ENCODE measurements at places on chromosomes 12 and 14.

- no peak for DNase-seq
Observed at GRCh38 chr12:101620762-101621133, 26.0 kb downstream of the MYBPC1 start.

- DNase-seq = no peak
Observed at GRCh38 chr12:41055875-41056577, 132.1 kb upstream of the PDZRN4 start.

DNA sequence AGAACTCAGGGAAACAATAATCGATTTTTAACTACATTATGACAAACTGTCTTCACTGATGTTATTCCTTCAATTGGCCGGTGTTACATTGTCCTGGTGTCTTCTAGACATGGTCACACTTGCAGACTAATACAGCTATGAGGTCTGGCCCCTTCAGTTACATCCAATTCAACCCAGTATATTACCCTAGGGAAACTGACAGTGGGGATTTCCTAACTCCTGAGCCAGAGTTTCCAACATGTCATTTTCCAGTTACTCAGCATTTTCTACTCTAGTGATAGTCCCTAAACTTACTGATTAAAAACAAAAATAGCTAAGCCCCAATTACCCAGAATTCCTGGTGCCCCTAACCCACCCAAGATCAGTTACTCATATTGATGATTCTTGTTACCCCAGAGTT is 21.1 kb downstream of the IFNG start:
- DNase-seq = no peak

DNA sequence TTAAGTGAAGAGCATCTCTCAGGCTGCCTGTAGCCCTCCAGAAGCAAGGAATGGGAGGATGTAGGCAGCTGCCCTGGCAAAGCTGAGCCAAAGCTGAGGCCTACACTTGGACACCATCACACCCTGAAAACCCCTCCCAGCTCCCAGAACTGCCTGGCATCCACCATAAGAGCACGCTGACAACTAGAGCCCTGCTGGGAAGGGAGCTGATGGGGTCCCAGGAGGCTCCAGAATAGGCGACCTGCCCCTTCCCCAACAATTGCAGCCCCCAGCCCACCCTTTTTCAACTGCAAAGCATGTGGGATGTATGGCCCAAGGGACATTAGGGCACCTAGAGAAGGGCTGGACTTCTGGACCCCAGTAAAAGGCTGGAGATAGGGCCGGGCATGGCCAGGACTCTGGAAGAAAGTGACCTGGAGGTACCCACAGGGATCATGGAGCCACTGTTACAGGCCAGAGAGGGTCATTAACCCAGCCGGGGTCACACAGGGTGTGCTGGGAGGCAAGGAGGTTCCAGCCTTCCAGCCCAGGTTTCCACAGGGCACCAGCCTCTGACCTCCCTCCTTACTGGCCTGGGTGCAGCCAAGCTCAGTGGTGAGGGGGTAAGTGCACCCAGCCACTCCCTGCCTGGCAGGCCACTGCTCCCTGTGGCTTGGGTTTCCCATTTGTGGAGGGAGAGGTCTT is 27.8 kb downstream of the FAM222A start:
- no peak for DNase-seq

DNA sequence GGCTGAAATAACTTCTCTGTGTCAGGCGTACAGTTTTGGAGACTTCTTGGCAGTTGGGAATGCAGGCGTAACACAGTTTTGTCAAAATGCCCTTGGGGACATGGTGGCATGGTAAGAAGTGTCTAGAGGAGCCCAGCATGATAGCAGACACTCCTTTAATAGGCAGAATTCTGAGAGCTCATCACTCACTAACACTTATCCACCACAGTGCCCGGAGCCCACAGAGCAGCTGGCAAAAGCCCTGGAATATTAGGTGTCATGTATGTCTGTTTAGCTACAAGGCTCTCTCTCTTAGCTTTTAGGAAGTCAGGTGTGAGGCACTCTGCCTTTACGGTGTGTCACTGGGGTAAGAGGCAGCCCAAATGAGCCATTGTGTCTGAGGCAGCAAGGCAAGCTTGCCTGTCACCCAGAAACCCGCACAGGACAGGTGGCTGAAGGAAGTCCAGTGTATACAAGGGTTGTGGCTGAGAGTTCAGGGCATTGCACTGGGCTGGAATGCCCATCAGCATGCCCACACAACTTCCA is 96.3 kb downstream of the ESRRB start:
- no peak for DNase-seq

Measured in activated naive CD4-positive, alpha-beta T cell (primary cell).